Uterus (tissue), 4 donors: ENCODE measurements at places on chromosomes 4 and X. TPM values are rescaled to one million over a fixed set of nuclear protein-coding genes. Genes with fewer than 3 reads are reported as not detected.

CRLF2 gene
- not detected for total RNA-seq

CLGN gene
- 4.5 TPM for total RNA-seq

CCDC120 gene
- 4.4 TPM for total RNA-seq

LRIT3 gene
- 0.27 TPM for total RNA-seq

SCD5 gene
- total RNA-seq = 30.3 TPM

F8A1 gene
- 16.7 TPM for total RNA-seq

EPGN gene
- not detected for total RNA-seq

OFD1 gene
- total RNA-seq = 24.1 TPM

MAGEA1 gene
- not detected for total RNA-seq

- no peak for DNase-seq
Observed at GRCh38 chr4:114310296-114310925, 288.2 kb upstream of the UGT8 start.

- DNase-seq = no peak
Observed at GRCh38 chrX:79268788-79269187, 98.3 kb downstream of the ITM2A start.

DNA sequence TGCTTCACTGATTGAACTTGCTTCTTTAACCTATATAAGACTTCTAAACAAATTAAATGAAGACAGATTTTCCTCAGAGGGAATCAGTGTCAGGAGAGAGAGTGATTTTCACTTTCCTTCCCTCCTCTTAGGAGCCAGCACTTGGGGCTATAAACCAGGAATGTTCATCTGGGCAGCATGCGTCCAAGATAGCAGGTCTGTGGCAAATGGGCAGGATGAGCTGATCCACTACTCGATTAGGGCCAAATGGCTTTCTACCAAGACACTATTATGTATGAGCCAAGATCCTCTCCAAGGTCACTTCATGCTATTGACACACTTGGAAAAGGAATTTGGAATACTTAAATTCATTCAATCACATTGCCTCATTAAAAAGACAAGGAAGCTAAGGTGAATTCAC lies 203.9 kb upstream of the GRID2 start:
- DNase-seq = no peak

- no peak for DNase-seq
Observed at GRCh38 chr4:42501624-42502401, 104.5 kb downstream of the SHISA3 start.

DNA sequence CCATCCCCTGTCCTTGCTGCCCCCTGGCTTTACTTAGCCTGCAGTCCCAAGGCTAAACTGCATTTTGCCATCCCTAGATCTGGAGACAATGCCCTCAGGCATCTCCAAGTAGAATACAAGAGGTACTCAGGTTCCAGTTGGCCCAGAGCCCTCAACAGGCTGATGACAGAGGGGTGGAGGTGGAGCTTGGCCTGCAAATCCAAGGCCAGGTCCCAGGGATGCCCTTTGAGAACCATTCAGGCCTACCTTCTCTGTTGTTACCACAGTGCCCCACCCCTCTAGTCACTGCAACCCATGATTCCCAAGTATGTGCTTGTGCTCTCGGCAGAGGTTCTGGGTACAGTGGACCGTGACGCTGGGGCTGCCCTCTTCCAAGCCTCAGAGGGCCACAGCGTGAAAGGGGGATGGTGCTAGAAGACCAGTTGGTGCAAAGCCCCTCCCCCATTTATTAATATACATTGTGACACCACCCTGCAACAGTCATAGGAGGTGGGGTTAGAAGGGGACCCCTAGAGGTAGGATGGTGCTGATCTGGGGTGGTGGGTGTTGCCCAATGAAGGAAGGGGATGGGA lies 6.4 kb upstream of the UBA1 start:
- DNase-seq = no peak

- DNase-seq = no peak
Observed at GRCh38 chr4:181855307-181855706, 387.9 kb upstream of the TENM3 start.

DNA sequence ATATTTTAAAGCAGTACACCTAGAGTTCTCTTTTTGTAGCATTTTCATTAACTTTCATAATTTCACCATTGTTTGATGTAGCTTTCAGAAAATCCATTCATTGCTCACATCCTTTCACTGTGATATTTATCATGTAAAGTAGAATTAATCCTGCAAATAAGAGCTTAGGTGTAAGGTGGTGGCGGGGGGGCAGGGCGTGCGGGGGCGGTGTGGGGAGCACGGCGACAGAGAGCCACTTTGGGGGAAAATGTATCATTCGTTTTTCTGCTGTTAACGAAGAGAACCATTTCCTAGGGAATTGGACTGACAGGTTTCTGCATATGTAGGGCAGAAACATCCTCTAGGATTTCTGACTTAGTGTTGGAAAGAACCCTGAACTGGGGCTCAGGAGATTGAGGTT lies 82.6 kb upstream of the BRS3 start:
- no peak for DNase-seq

- DNase-seq = no peak
Observed at GRCh38 chrX:17067534-17067933, 121.1 kb downstream of the REPS2 start.

DNA sequence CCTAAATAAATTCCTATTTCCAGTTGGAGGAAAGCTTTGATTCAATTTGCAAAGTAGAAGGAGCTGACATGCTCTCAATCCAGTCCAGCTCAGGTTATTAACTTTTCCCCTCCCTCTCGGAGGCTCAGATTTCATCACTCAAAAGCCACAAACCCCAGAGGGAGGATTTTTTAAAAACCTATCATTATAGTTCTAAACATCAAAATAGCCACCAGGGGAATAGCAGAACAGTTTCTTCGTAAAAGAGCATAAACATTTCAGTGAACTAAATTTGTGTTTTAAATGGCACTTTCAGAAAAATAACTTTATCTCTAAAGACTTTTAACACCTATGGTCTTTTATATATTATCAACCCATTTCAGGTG lies 8.8 kb downstream of the GPRIN3 start:
- no peak for DNase-seq

DNA sequence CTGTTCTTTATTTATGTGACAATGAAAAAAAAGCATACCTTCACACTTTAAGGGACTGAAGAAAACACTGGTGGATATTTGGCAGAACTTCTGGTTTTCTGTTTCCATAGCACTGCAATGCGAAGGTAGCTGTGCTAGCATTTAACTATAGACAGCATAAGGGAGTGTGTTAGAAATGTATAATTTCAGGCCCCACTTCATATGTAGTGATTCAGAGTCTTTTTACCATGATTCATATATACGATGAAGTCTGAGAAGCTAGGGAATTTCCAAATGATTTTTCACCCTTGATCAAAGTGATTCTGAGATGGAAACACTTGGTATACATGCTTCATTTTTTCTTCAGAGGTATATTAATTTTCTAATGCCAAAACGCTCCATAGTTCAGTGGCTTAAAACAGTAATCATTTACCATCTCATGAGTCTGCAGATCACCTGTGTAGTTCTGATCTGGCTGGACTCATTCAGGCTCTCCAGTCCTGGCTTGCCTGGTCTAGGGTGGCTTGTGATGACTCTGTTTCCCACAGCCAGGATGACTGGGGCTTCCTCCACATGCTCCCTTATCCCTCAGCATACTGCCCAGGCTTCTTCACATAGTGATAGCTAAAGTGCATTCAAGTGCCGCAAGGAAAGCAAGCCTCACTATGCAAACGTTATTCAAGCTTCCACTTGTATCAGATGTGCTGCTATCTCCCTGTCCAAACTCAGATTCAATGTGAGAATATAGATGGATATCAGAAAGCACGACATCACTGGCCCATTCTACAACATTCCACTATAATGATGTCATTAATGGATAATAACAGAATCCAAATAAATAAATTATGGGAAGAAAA lies 790.1 kb downstream of the TECRL start:
- DNase-seq = no peak
